ENCODE measurements at places on chromosomes 16 and 17.

- DNase-seq, result no peak
Measured at GRCh38 chr17:3532106-3532858, 25.3 kb downstream of the TRPV3 start.

DNA sequence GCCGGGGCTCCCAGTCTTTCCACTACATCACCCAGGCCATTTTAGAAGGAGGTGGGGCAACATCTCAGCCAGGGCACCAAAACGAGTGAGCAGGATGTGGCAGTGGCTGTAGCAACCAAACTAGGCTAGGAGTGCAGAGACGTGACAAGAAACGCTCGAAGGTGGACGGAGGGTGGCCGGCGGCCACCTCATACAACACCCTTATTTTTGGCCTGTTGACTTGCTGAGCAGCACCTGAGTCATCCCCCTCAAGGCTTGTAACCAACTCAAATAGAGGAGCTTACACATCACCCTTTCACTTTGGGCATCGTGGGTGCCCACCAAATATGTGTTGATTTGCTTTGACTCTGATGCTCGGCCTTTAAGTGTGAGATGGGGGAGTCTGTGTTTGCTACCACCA, 23.7 kb upstream of the SOX9 start:
- no peak for DNase-seq

GRCh38 chr16:29877266-29877961, 14.4 kb upstream of the CDIPT start:
- DNase-seq, result no peak

GRCh38 chr16:68289621-68290329, 21.0 kb downstream of the SLC7A6OS start:
- peak; percentile 36 for DNase-seq

DNA sequence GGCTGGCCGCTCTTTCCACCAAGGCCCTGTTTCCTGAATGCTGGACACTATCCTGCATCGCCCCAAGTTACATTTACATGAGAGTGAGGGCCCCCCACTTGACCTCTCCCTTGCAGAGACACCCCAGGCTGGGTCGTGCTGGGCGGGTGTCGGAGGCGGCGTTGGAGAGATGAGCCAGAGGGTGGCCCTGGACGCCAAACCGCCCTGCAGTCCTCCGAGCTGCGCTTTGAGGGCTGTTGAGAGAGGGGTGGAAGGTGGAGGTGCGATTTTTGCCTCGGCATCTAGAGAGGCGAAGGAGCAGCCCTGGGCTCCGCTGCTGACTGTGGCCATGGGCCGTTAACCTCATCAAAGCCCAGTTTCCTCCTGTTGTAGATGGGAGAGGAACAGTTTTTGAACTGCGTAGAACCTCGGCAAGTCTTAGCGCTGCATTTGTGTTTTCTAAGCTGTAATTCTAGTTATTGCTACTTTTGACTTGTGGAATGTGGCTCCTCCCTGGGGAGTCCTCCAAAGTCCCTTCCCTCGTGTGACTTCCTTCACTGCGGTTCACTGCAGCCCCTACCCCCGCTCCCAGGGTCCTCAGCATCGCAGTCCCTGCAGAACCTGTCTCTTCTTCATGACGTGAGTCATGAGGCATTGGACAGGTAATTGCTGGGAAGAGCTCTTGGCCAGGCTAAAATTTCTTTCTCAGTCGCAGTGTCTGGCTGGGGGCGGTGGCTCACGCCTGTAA, 986 bp upstream of the ELOB start:
- DNase-seq, result no peak

DNA sequence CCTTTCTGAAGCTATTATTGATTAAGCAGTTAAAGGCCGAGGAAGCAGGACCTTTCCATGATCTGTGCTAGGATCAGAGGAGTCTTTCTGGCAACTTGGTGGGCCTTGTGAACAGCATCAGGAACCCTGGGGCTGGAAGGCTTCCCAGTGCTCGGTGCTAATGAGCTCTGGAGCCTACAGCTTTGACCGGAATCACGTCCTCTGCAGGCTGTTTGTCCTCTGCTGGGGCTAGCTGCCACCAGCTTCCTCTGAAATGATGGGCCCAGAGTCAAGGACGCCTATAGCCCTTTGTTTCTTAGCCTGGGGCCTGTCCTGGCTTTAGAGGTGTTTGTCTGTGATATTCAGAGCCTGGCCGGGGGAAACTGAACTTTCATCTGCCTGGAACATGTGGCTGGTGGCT, 111.6 kb downstream of the SHISA9 start:
- no peak for DNase-seq

- no peak for DNase-seq
Measured at GRCh38 chr17:27818401-27819105, 18.2 kb upstream of the NOS2 start.

- no peak for DNase-seq
Measured at GRCh38 chr17:15265131-15265530, at the start of gene PMP22. TSS of gene PMP22 (minus strand) at chr17:15265326. CDS start at chr17:15260727, 4,599 bp downstream.

DNA sequence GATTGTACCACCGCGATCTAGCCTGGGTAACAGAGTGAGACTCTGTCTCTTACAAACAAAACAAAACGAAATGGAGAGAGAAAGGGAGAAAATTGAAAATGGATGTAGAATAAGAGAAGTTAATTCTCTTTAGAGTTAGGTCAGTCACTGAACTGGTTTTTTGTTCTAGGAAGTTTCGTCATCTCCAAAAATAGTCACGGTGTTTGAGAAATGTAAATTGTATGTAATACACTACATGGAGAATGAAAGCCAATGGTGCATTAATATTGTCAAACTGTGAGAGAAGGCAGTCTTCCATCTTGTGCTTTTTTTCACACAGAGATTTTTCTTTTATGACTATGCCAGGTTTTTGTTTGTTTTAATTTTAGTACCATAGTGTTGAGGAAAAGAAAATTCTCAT, 145.9 kb downstream of the BCAS3 start:
- no peak for DNase-seq

DNA sequence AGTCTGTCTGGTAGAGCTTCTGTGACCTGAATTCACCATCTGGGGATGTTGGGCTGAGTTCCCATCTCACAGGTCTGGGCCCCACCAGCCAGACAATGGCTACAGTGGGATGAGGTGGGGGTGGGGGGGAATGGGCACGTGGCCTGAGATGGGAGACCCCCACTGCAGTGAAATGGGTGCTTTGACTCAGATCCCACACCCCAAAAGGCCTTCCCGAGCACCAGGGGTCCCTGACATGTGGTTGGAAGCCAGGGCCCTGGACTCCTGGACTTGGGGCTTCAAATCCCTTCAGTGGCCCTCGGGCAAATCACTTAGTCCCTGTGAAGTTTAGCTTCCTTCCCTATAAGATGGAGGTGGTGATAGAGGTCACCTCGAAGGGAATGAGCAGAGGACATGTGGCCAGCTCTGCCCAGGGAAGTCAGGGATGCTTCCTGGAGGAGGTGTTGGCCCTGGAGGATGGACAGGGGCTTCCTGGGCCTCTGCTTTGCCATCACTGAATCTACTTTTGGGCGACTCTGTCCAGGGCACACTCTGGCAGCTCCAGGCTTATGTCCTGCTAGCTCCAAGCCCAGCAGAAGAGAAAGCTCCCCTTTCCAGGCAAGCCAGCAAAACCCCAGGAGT, 218.1 kb downstream of the KATNIP start:
- no peak for DNase-seq

GRCh38 chr17:77440560-77440981, 299.8 kb downstream of the SEC14L1 start:
- no peak for DNase-seq

DNA sequence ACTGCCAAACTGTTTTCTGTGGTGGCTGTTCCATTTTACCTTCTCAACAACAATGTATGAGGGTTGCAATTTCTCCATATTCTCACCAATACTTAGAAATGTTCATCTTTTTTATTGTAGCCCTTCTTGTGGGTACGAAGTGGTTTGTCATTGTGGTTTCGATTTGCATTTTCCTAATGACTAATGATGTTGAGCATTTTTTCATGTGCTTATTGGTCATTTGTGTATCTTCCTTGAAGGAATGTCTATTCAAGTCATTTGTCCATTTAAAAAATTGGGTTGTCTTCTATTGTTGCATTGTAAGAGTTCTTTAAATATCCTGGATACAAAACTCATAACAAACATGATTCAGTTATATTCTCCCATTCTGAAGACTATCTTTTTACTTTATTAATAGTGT, 47.5 kb upstream of the CCL2 start:
- DNase-seq, result no peak

DNA sequence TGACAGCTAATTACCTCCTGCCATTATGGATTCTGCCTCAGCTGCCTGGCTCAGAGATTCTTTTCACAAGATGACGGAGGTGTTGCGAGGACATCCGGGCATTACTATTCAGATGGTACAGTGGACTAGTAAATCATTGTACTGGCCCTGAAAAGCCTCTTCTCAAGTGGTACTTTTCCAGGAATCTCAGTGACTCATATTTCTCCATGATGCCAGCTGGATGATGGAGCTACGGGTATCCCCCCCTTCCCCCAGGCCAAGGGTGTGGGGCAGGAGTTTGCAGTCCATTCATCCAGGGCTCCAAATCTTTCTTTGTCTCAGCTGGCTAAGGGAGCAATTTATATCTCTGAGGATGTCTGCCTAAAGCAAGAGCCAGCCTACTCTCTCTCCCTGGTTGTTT, 107.7 kb upstream of the GPR139 start:
- no peak for DNase-seq

- peak; percentile 72 for DNase-seq
Measured at GRCh38 chr17:1486802-1487695, 5.4 kb downstream of the MYO1C start.

DNA sequence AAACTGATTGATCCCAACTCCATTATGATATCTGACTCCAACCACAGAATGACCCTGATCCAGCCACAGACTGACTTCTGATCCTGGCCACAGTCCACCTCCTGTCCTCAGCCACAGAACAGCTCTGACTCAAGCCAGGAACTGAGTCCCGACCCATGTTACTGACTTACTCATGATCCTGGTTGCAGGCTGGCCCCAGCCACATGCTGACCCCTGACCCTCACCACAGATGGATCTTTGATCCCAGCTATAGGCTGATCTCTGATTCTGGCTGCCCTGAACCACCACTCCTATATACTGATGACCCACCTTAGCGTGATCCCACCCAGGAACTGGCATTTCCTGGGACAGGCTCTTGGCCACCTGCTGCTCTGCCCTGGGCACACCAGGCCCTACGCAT, 32.2 kb upstream of the IL21R start:
- DNase-seq, result no peak

GRCh38 chr17:69314246-69315065, 12.5 kb downstream of the ABCA5 start:
- no peak for DNase-seq

GRCh38 chr17:80476877-80477646, 655 bp upstream of the NPTX1 start:
- DNase-seq, result no peak

DNA sequence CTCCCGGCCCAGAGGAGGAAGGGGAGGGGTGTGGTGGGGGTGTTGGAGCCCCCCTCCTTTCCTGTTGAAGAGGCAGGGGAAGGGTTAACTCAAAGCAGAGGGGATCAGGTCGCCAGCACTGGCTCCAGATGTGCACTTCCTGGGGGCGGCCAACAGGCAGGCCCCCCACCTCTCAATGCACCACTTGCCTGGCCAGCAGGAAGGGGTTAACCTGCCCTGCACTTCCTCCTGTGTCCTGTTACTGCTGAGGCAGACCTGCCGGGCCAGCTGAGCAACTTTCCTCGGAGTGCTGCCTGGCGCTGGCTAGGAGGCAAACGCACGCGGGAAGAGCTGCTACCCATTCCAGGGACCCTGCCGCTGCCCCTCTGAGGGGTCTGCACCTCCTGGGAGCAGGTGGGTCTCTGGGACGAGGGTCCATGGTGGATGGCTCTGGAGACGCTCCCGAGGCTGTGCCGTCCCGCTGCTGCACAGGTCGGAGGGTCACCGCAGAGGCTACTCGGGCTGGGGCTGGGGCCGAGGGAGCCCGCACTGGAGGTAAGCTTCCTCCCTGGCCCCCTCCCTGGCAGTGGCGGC, at the start of gene EPN3:
TSS of gene EPN3 (plus strand) at position 284 of the 573 bp plus-strand sequence. CDS start 3,822 bp downstream, outside the sequence.
- no peak for DNase-seq
